ENCODE measurements at places on chromosomes 5 and 9. TPM values are rescaled to one million over a fixed set of nuclear protein-coding genes. Genes with fewer than 3 reads are reported as not detected.

WWC1 gene
- total RNA-seq, result 14.0 TPM

SEMA6A gene
- total RNA-seq, result 33.9 TPM

HACD4 gene
- total RNA-seq, result 3.9 TPM

ITGA1 gene
- total RNA-seq, result 17.1 TPM

DNA sequence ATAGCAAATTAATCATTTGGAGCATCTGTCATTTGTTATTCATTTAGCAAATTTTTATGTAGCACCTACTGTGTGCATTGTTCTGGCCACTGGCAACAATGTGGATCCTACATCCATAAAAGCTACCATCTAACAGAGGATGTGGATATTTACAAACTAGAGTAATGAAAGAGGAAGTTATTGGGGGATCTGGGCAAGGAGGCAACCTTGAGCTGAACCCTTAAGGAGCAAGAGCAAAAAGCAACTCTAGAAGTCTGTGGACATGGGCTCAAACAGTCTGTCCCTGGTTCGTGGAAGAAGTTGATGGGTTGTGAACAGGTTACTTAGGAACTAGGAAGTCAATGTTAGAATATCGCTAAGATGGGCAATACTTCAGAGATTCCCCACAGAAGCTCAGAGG lies 259.9 kb downstream of the SYK start:
- no peak for DNase-seq

DNA sequence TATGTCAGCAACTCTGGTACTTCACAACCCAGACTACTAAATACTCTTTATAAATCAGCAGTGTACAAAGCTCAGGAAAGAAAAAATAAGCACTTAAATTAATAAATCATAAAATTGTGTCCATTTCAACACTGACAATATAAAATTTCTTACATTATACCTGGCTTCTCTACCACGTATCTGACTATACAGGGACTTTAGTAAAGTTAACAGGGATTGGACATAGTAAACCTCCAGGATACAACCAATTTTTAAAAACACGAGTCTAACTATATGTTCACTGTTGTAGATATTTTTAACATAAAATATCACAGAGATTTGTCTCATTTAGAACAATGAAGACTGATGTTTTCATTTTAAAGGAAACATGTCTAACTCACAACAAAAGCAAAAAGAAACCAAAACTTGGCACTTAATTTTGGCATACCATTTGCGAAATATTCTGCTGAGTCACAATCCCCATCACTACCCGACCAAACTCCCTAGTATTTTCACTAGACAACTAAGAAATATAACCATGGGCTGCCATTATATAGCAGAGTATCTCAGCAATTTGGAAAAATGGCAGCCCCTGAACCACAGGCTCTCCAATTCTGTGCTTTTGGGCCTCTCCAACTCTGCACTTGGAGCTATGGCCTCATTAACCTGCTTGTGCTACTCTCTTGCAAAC lies 14.4 kb downstream of the FAM169A start:
- DNase-seq, result no peak

GRCh38 chr9:109717342-109717741 lies 62.7 kb upstream of the PALM2AKAP2 start:
- no peak for DNase-seq

DNA sequence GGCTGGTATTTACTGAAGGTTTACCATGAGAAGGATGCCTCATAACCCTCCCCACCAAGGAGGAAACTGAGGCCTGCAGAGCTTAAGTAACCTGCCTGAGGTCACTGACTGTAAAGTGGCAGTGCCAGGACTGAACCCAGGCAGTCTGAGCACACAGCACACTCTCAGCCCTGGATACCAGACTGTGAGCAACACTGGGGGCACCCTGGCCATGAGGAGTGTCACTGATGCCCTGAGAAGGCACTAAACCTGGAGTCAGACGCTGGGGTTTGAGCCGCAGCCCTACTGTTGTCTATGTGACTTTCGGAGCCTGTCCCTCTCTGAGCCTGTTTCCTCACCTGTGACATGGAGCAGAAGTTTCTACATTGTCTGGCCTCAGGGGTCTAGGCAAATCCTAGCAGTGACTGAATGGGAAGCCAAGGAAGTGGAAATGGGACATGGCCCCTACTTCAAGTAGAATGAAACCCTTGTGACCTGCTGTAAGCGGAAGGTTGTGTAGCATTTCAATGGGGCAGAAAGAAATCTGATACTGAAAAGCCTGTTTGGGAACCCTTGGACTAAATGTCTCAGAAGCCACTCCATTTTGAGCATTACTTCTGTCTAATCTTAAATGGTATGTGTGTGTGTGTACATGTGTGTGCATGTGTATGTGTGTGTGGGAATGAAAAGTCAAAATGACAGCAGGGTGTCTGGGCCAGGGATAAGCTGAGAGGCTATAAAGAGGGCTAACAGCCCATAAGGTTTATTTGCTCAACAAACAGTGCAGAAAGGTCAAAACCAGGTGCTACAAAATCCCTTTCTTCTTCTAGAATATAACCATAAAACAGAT lies 36.0 kb downstream of the B4GALT1 start:
- DNase-seq, result no peak

GRCh38 chr5:177476531-177477233 lies 3.2 kb upstream of the DBN1 start:
- DNase-seq, result no peak

DNA sequence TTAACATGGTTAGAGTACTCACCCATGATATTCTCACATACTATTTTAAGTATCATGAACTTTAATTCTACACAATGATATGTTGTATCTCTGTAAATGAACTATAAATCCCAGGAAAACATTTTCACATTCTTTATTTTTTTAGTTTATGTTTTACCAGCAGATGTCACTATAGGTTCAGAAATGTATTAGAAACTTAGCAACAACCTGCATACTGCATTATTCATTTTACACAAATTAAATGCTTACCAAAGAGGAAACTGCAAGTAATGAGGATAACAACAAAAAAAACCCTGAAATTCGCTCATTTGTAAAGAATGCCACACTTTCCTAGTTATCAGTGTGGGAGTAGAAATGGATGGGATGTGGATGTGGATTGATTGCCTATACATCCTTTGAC lies 217.5 kb upstream of the OTULINL start:
- no peak for DNase-seq

GRCh38 chr5:151257731-151258181 lies 4.8 kb downstream of the GM2A start:
- DNase-seq, result no peak
